ENCODE measurements at places on chromosomes 7 and 10. TPM values are rescaled to one million over a fixed set of nuclear protein-coding genes. Genes with fewer than 3 reads are reported as not detected.
A peak's percentile ranks its signal among the peaks of the same experiment; 100 is the strongest.

The KIAA1217 gene
- 48.7 TPM for total RNA-seq

The MINPP1 gene
- 12.3 TPM for total RNA-seq

The TEX47 gene
- total RNA-seq, result not detected

GRCh38 chr7:111091593-111092358, 849 bp downstream of the LRRN3 start:
- no peaks in the 10 kb centered on the region for H3K4me1 ChIP-seq
- H3K27me3 ChIP-seq, result no peaks in the 10 kb centered on the region
- H3K36me3 ChIP-seq, result no peaks in the 10 kb centered on the region
- H3K4me3 ChIP-seq, result no peak overlapping the region
- H3K27ac ChIP-seq, result no peak overlapping the region

The CLCN1 gene
- total RNA-seq, result not detected

DNA sequence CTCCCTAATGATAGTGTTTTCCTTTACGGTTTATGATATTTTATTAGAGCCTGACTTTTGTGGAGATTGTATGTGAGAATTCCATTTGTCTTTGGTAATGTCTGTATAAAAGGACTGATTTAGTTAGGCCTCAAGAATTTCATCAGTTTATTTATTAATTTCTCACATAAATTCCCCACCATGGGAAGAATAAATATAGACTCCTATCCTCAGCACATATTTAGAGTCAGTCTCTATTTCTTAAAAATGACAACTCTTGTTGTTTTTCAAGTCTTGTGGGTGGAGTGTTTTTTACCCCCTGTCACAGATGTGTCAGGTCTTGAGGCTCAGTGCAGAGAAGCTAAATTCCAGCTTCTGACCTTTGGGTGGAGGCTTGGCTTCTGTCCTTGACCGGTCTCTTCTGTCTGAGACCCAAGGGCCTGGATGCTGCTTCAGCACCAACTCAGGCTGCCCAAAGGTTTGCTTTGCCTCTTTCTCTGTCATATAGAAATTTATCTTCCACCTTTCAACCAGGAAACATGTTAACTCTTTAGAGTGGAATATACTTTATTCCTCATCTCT, 117.3 kb upstream of the INHBA start:
- no peak overlapping the region for H3K4me3 ChIP-seq
- DNase-seq, result no peak
- H3K27me3 ChIP-seq, result no peaks in the 10 kb centered on the region
- H3K36me3 ChIP-seq, result no peaks in the 10 kb centered on the region
- no peak overlapping the region for H3K27ac ChIP-seq
- no peaks in the 10 kb centered on the region for H3K4me1 ChIP-seq

- H3K36me3 ChIP-seq, result no peaks in the 10 kb centered on the region
- no peak overlapping the region for H3K4me3 ChIP-seq
- no peaks in the 10 kb centered on the region for H3K4me1 ChIP-seq
- no peak overlapping the region for H3K27ac ChIP-seq
- no peaks in the 10 kb centered on the region for H3K27me3 ChIP-seq
Measured at GRCh38 chr7:105924945-105925344, 38.1 kb upstream of the CDHR3 start.

- H3K4me3 ChIP-seq, result no peak overlapping the region
- H3K4me1 ChIP-seq, result peaks cover 7% of the 10 kb centered on the region
- H3K27ac ChIP-seq, result no peak overlapping the region
- DNase-seq, result no peak
- peaks cover 11% of the 10 kb centered on the region for H3K27me3 ChIP-seq
Measured at GRCh38 chr7:134209322-134210015, 82.3 kb downstream of the LRGUK start.

DNA sequence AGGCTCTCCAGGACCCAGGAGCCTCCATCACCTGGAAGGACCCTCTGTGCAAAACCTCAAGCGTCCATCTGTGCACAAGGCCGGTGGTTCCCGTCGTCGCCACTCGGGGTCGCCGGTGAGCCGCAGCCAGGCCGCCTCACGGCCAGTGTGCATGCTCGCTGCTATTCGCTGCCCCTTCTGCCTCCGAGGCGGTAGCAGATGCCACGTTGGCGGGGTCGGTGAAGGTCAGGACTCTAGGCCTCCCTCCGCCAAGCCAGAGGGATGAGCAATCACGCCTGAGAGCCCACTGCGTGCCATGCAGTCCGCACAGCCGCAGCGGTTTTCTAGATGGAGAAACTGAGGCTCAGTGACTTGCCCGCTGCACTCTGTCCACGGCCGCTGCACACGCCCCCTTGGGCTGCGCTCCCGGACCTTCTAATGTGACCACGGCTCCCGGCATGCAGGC, 5.7 kb downstream of the UPK3B start:
- peaks cover 15% of the 10 kb centered on the region for H3K4me1 ChIP-seq
- H3K27me3 ChIP-seq, result no peaks in the 10 kb centered on the region
- no peak overlapping the region for H3K27ac ChIP-seq
- DNase-seq, result peak; percentile 52

GRCh38 chr7:3747467-3747866, 446.4 kb downstream of the SDK1 start:
- no peaks in the 10 kb centered on the region for H3K4me1 ChIP-seq
- no peak overlapping the region for H3K4me3 ChIP-seq
- H3K27ac ChIP-seq, result no peak overlapping the region

DNA sequence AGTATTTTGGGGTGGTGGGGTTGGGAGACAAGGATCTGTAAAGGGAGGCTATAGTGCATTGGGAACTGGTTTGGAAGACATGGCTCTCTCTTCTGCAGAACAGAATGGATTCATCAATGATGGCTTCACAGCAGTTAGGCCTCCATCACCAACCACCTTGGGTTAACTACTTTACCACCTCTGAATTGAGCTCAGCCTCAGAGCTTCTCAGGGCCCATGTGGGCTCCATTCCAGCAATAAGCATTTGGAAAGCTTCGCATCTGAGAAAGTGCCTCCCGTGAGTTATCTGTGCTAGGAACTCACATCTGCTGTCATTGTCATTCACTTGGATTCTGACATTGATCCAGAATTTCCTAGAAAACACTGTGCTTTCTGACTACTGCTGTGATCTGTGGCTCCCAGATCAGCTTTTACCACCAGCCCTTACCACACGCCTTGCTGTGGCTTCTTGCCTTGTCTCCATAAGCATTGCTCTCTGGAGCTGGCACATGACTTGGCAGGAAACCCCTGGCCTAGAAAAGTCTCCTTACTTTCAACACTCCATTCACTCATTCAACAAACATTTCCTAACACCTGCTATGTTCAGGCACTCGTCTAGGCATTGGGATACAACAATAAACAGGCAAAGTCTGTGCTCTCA, 70.7 kb upstream of the ADO start:
- no peaks in the 10 kb centered on the region for H3K36me3 ChIP-seq
- H3K4me1 ChIP-seq, result peaks cover 17% of the 10 kb centered on the region
- H3K4me3 ChIP-seq, result no peak overlapping the region
- no peak overlapping the region for H3K27ac ChIP-seq
- no peaks in the 10 kb centered on the region for H3K27me3 ChIP-seq

The CRHR2 gene
- not detected for total RNA-seq

- no peak for DNase-seq
- no peak overlapping the region for H3K27ac ChIP-seq
- H3K4me3 ChIP-seq, result no peak overlapping the region
- no peaks in the 10 kb centered on the region for H3K27me3 ChIP-seq
- no peaks in the 10 kb centered on the region for H3K36me3 ChIP-seq
Measured at GRCh38 chr10:76514321-76514720, 1082.9 kb downstream of the LRMDA start.

The DDC gene
- total RNA-seq, result 0.64 TPM

The MNX1 gene
- 0.47 TPM for total RNA-seq
